ENCODE measurements at places on chromosomes 6 and 20. TPM values are rescaled to one million over a fixed set of nuclear protein-coding genes. Genes with fewer than 3 reads are reported as not detected.

SCRT2 gene
- not detected for total RNA-seq

HTR1E gene
- total RNA-seq, result 4.4 TPM

RGS17 gene
- 0.78 TPM for total RNA-seq

OR2B6 gene
- not detected for total RNA-seq

PAX1 gene
- total RNA-seq, result not detected

TSPYL1 gene
- 155 TPM for total RNA-seq

PLTP gene
- 138 TPM for total RNA-seq

GRCh38 chr6:37540390-37540789 lies 40.7 kb upstream of the CCDC167 start:
- no peaks in the 10 kb centered on the region for H3K27me3 ChIP-seq
- H3K4me3 ChIP-seq, result no peak overlapping the region
- no peak overlapping the region for H3K27ac ChIP-seq

DNA sequence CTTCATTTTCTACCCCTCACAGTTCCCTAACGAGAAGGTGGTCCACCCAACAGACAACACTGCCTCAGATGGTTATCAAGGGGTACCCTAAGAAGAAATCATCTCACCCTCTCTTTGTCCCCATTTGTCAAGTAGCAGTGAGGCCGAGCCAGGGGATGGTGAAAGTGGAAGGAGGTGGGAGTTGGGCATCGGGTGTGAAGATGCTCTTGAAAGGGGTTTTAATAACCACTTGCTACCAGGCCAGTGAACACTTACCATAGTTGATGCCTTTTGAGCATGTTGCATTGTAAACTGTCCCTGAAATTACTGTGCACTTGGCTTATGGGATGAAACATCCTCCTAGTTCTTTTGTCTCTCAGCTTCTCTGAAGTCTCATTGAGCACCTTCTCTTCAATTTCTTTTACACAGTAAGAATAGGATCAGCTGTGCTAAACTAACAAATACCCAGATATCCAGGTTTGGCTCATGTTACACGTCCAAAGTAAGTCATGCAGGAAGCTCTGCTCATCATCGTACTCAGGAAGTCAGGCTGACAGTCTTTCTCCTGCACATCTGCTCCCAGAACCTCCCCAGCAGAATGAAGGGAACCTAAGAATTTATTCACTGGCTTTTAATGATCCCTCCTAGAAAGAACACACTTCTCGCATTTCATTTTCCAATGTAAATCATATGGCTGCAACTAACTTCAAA lies 13.3 kb downstream of the HLA-DPB1 start:
- H3K4me1 ChIP-seq, result no peaks in the 10 kb centered on the region
- no peaks in the 10 kb centered on the region for H3K27me3 ChIP-seq
- H3K36me3 ChIP-seq, result no peaks in the 10 kb centered on the region
- no peak overlapping the region for H3K4me3 ChIP-seq
- no peak overlapping the region for H3K27ac ChIP-seq
- no peak for DNase-seq

GRCh38 chr6:126926926-126927325 lies 191.5 kb upstream of the RSPO3 start:
- no peak for DNase-seq
- no peaks in the 10 kb centered on the region for H3K36me3 ChIP-seq
- no peaks in the 10 kb centered on the region for H3K4me1 ChIP-seq

GRCh38 chr6:165616116-165616515 lies 46.9 kb downstream of the PDE10A start:
- peak overlapping the region; percentile 26 for H3K4me3 ChIP-seq
- no peaks in the 10 kb centered on the region for H3K36me3 ChIP-seq
- no peaks in the 10 kb centered on the region for H3K4me1 ChIP-seq
- no peak overlapping the region for H3K27ac ChIP-seq
- no peaks in the 10 kb centered on the region for H3K27me3 ChIP-seq

GRCh38 chr6:166444446-166444845 lies 61.7 kb upstream of the MPC1 start:
- H3K27me3 ChIP-seq, result no peaks in the 10 kb centered on the region
- H3K4me3 ChIP-seq, result no peak overlapping the region
- no peak overlapping the region for H3K27ac ChIP-seq
- no peaks in the 10 kb centered on the region for H3K36me3 ChIP-seq
- H3K4me1 ChIP-seq, result no peaks in the 10 kb centered on the region
- DNase-seq, result no peak

GRCh38 chr6:26122005-26122388 lies 34.8 kb downstream of the HFE start:
- no peak overlapping the region for H3K4me3 ChIP-seq
- no peaks in the 10 kb centered on the region for H3K4me1 ChIP-seq
- H3K27ac ChIP-seq, result no peak overlapping the region
- H3K36me3 ChIP-seq, result no peaks in the 10 kb centered on the region
- H3K27me3 ChIP-seq, result no peaks in the 10 kb centered on the region
- no peak for DNase-seq

DNA sequence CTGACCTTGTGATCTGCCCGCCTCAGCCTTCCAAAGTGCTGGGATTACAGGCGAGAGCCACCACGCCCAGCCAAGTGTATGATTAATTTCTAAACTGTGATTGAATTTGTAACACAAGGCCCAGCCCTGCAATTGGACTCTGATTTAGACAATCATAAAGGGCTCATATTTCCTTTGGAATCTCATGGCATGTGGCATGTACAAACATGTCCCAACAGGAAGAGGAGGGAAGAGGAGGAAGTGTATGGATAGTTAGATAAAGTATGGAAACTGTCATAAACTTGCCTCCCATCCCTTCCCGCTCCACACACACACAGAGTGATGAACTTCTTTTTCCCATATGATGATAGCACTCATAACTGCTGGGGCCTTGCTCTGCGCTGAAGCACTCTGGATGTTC lies 27.2 kb upstream of the QKI start:
- no peak overlapping the region for H3K27ac ChIP-seq
- H3K27me3 ChIP-seq, result no peaks in the 10 kb centered on the region
- H3K4me1 ChIP-seq, result no peaks in the 10 kb centered on the region
- H3K36me3 ChIP-seq, result no peaks in the 10 kb centered on the region

- H3K4me1 ChIP-seq, result peaks cover 22% of the 10 kb centered on the region
- H3K27me3 ChIP-seq, result no peaks in the 10 kb centered on the region
- no peak overlapping the region for H3K4me3 ChIP-seq
- H3K27ac ChIP-seq, result no peak overlapping the region
- peak; percentile 75 for DNase-seq
These were observed 39.5 kb downstream of the UNC5CL start for GRCh38 chr6:40999569-40999968.

DNA sequence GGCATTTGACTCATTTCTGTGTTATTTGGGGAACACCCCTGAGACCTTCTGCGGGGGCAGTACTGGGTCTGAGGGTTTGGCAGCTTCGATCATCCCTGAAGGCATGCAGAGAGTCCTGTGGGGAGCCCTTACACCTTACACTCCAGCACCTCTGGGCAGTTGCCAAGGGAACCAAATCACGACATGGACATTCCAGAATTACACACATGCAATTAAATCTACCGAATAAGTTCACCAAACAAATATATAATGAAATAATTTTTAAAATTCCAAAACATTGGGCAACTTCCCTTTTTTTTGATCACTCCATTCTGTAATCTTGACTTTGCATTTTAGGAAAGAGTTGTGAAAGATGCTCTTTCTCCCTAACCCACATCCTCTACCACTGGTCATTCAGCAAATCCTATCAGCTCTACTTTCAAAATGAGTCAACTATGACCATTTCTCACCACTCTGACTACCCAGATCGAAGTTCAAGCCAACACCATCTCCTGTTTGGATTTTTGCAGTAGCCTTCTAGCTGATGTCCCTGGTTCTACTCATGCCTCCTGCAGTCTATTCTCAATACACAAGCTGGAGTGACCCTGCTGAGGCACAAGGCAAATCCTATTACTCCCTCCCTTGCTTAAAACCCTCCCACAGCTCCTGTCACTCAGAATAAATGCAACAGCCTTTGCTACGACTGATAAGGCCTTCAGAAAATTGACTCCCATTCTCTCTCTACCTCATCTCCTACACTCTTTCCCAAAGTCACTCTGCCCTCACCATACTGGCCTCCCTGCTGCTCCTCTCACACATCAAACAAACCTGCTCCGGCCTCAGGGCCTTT lies 533.3 kb downstream of the HACE1 start:
- H3K27ac ChIP-seq, result no peak overlapping the region
- H3K36me3 ChIP-seq, result no peaks in the 10 kb centered on the region
- H3K4me3 ChIP-seq, result no peak overlapping the region
- no peak for DNase-seq
- no peaks in the 10 kb centered on the region for H3K4me1 ChIP-seq

DNA sequence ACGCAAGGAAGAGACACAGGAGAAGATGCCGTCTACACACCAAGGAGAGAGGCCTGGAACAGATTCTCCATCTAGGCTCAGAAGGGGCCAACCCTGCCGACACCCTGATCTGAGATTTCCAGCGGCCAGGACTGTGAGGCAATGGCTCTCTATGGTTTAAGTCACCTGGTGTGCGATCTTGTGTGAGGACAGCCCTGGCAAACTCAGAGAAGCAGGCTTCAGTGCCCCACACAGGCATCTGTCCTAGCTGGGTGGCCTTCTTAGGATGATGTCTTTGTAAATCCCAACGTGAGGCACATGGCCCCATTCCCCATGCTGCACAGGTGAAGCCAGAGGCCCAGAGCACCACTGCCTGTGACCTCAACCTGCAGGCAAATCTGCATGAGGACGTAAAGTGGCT lies 87.6 kb upstream of the FRMD1 start:
- no peak overlapping the region for H3K4me3 ChIP-seq
- no peaks in the 10 kb centered on the region for H3K27me3 ChIP-seq
- no peaks in the 10 kb centered on the region for H3K4me1 ChIP-seq
- DNase-seq, result no peak
- H3K36me3 ChIP-seq, result no peaks in the 10 kb centered on the region
- no peak overlapping the region for H3K27ac ChIP-seq

DNA sequence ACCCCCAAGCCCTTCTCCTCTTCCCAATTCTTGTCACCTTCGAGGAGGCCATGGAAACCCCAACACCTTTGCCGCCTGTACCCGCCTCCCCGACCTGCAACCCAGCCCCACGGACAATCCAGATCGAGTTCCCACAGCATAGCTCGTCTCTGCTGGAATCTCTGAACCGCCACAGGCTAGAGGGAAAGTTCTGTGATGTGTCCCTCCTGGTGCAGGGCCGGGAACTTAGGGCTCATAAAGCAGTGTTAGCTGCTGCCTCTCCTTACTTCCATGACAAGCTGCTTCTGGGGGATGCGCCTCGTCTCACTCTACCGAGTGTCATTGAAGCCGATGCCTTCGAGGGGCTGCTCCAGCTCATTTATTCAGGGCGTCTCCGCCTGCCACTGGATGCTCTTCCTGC lies 675 bp downstream of the ZBTB9 start:
- H3K4me1 ChIP-seq, result peaks cover 6% of the 10 kb centered on the region
- no peak overlapping the region for H3K27ac ChIP-seq
- H3K36me3 ChIP-seq, result no peaks in the 10 kb centered on the region

DNA sequence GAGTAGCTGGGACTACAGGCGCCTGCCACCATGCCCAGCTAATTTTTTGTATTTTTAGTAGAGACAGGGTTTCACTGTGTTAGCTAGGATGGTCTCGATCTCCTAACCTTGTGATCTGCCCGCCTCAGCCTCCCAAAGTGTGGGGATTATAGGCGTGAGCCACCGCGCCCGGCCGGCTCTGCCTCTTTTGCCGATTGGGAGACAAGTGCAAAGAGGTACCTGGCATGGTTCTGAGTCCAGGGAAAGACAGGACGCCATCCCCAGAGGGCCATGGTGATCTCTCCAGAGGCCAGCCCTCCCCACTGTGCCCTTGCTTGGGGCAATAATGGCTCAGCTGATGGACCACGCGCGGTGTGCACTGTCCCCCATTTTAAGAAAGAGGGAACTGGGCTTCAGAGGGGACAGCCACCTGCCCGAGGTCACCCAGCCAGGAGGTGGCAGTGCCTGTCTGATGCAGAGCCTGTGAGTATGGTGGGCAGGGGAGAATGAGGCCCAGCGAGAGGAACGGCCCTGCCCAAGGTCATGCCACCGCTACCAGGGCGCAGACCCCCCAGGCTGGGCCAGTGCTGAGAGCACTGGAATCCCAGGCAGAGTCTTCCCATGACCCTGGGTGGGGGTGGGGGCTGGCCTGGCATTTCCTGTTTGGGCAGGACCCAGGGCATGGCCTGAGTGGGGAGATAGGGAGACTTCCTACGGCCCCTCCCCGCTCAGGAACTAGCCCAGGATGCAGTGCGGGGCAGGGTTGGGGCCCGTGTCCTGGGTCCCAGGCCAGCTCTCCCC lies 61.0 kb downstream of the SNAI1 start:
- no peak for DNase-seq
- H3K27ac ChIP-seq, result no peak overlapping the region
- H3K4me3 ChIP-seq, result no peak overlapping the region
- no peaks in the 10 kb centered on the region for H3K36me3 ChIP-seq

DNA sequence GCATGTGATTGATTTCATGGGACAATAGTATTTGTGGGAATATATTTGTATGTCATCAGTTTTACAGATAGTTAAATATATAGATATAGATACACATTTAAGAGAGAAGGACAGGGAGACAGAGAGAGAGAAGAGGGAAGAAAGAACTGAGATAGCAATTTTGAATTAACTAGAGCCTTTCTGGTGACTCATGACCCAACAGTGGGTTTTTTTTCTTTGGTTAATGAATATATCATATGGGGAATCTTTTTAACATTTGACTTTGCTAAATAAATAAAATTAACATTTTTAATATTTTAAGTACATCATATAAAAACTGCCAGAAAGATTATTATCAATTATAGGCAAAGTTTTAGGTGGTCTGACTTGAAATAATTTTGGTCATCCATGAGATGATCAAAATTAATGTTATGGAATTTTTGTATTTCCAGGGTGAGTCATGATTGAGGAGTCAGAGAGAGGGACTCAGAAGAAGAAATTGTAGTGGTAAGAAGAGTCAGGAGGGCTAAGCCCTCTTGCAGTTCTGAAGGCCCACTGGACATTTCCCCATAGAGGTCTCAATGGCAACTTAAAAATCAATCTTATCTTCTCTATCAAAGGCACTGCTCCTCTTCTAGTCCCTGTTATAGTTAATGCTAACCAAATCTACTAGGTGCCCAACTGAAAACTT lies 508.1 kb upstream of the MAP3K7 start:
- no peaks in the 10 kb centered on the region for H3K27me3 ChIP-seq
- no peak overlapping the region for H3K27ac ChIP-seq
- DNase-seq, result no peak
- no peak overlapping the region for H3K4me3 ChIP-seq
- H3K36me3 ChIP-seq, result no peaks in the 10 kb centered on the region
- peaks cover 7% of the 10 kb centered on the region for H3K4me1 ChIP-seq

DNA sequence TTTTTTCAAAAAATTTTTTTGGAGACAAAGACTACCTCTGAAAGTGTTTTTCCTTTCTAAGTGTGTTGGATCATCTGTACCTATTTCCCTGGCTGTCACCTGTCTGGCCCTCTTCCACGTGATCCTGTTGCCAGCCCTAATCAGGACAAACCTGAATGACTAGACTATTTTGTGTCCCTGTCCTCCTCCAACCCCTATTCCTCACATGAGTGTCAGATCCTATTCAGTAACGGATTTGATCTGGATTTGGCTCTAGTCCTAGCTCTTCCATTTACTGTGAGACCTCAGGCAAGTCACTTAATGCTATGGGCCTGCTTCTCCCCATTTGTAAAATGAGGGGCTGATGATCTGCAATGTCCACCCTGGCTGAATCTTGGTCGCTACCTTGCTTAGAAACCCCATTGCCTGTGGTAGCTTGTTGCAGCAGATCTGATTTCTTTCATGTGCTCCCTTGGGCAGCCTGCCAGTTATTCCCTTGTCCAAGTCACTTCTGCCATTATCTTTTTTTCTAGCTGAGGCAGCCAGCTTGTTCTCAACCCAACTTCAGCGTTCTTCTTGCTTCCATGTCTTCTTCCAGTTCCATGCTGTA lies 4.8 kb downstream of the PHF20 start:
- no peak overlapping the region for H3K4me3 ChIP-seq
- no peaks in the 10 kb centered on the region for H3K27me3 ChIP-seq
- DNase-seq, result peak; percentile 23
- peaks cover 6% of the 10 kb centered on the region for H3K4me1 ChIP-seq
- no peaks in the 10 kb centered on the region for H3K36me3 ChIP-seq

GRCh38 chr6:146912730-146913685 lies 291.2 kb upstream of the STXBP5 start:
- no peak overlapping the region for H3K4me3 ChIP-seq
- H3K4me1 ChIP-seq, result peaks cover 4% of the 10 kb centered on the region
- H3K27me3 ChIP-seq, result no peaks in the 10 kb centered on the region
- no peak for DNase-seq
